Left ventricle myocardium superior (tissue), 1 donor: ENCODE measurements at places on chromosomes 5 and 9. TPM values are rescaled to one million over a fixed set of nuclear protein-coding genes. Genes with fewer than 3 reads are reported as not detected.

The MEIKIN gene
- total RNA-seq, result not detected

DNA sequence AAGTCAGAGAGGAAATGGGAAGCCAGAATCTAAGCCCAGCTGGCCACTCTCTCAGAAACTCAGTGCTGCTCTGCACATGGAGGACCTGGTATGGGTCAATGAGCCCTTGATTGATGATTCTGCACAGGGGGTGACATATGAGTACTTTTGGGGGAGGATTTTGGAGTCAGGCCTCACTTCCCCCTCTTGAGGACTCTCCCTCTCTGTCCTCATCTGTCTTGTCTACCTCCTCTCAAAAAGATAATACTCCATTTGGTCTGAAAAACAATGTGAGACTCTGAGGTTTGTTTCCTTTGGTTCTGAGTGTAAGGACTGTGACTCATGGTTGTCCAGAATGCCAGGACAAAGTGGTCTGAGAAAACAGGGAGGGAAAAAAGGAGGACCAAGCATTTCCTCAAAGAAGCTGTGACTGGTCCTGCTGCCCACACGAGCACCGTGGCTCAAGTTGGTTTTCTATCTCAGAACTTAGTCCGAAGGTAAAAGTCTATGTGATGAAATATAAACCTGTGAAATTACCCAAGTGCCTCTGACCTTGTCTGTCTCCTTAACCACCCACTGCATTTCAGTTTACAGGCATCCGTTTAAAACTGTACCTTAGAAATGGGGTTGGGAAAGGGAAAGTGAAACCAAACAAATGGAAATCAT, 11.1 kb downstream of the TTC39B start:
- DNase-seq, result no peak

- no peak for DNase-seq
Measured at GRCh38 chr5:84419742-84420141, 35.1 kb upstream of the EDIL3 start.

The TXNDC8 gene
- not detected for total RNA-seq

- no peak for DNase-seq
Measured at GRCh38 chr5:14475045-14475444, 106.5 kb upstream of the OTULINL start.

DNA sequence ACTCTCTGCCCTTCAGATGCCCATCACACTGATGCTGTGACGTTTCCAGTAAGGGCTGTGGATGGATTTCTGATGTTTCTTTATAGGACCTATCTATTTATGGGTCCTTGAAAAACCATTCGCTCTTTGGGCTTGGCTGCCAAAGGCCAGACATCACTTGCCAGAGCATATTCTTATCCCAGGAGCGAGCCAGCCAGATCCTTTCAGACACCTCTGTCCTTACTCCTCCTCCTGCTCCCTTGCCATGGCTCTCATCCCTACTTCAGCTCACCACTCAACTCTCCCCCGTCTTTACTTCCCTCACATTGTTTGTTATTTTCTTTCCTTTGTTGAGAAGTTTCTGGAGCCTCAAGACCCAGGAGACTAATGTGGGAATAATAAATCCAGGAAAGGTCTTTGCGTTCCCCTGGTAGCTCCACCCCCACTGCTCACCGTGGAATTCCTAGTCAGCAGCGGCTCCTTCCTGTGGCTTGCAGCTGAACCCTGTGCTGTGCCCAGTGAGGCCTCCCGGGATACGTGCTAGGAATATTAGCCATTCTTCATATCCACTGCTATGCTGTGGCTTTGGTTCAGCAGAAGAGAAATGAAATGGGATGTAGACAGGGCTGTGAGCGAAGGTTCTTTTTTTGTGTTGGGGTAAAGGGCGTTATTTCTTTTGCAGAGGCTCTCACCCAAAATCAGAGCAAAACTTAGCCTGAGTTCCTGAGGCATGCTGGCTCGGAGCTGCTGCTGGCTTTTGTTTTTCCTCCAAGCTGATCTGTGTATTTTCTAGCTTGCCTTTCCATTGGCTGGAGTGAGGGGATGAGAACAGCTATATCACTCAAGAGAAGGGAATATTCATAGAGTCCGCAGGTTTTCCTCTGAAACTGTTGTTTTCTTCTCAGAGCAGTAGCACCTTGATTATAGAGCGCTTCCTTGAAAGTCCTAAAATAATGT, 171.1 kb downstream of the SAXO1 start:
- DNase-seq, result peak; percentile 44

The SPOUT1 gene
- total RNA-seq, result 13.5 TPM

- no peak for DNase-seq
Measured at GRCh38 chr9:13904746-13905145, 409.2 kb downstream of the NFIB start.

DNA sequence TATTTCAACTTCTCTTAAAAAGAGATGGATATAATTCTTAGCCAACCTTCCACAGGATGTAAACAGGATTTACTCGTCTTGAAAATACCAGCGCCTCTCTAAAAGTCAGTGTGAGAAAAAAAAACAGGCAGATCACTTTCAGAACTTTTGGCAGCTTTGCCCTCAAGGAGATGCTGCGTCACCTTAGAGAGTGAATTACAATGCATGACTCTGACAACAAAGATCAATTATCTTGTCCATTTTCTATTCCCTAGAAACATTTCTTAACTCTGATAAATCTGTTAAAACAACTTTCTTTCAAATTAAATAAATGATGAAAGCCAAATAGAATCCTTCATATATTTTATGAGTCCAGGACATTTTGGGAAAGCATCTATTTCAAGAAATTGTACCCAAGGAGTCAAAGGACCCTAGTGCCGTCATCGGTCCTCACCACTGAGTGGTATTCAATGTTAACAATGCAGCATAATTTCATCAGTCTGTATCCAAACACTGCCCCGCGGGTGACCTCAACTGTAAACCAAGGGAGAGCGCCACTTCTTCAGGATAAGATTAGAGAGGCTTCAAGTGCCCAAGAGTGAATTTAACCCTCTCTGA, 536.0 kb downstream of the PDE4D start:
- DNase-seq, result peak; percentile 48

DNA sequence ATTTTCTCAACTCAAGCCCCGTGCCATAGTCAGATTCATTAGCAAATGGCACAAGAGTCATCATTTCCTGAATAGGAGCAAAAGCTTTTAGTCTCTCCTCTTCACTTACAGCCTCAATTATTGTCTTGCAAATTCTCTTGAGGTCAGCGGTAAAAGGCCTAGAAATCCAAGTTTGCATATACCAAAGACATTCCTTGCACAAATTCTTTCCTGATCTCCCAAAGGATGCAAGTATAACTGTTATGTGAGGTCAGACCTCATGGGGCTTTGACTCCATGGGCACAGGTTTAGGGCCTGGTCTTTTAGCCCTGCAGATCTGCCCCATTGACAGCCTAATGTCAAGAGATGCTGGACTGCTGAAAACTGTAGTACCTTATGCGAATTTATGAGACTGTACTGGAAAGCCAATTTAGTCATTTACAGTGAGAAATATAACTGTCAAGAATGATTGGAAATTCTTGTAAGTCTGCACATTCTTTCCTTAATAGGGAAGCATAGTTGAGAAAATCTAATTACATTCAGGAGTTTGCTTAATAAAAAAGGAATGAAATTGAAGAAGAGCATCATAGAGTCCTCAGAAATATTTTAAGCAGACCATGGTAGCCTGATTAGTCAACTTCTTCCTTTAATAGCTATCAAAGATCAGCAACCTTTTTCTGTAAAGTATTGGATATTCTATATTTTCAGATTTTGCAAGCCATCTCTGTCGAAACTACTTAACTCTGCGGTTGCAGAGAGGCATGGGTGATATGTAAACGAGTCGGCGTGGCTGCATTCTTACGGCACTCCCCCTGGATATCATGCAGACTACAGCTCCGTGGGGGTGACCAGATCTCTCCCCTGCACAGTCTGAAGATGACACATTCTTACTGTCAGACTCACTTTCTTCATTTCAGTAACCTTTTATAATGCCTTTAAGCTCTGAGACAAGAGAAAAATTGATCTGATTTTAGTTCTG, 45.2 kb downstream of the GCNT4 start:
- no peak for DNase-seq
